T47D (cell line): ENCODE measurements at places on chromosomes 12 and 14.

DNA sequence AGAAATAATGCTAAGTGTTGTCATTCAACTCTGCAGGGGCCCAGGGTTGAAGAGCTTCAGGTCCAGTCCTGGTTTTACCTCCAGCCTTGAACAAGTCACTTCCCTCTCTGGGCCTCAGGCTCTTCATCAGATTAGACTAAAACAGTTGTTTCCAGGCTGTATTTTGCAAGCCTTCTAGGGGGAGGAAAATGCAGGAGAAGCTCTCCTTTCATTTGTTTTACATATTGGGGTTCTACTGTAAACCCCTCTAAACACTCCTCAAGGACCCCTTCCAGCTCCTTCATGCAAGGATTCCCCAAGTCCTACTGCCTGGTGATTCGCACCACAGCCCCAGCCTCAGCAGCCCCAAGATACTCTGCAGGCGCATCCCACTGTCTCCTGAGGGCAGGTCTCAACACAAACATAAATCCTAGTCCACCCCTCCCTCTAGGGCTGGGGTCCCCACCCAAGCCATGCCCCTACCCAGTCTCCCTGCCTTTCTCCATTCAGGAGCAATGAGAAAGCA is 2.7 kb downstream of the SDR9C7 start:
- no peak for DNase-seq

- no peak for DNase-seq
These were observed 47.3 kb downstream of the PDE6H start for GRCh38 chr12:15020156-15020555.

- no peak for DNase-seq
These were observed 133.1 kb upstream of the ARID2 start for GRCh38 chr12:45596366-45596765.

- DNase-seq = no peak
These were observed 622.3 kb downstream of the C12orf50 start for GRCh38 chr12:87406926-87407325.

DNA sequence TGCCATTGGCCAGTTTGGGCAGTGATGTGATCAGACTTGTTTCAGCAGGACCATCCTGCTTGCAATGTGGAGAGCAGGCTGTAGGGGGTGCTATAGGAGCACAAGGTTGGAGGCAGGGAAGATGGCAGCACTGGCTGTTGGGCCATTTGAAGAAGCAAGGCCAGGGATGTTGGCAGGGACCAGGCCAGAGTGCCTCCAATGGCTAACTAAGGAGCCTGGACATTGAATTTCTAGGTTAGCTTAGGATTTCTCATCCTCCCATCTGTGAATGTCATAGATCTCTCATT is 23.5 kb downstream of the FGF23 start:
- DNase-seq = peak; percentile 15

DNA sequence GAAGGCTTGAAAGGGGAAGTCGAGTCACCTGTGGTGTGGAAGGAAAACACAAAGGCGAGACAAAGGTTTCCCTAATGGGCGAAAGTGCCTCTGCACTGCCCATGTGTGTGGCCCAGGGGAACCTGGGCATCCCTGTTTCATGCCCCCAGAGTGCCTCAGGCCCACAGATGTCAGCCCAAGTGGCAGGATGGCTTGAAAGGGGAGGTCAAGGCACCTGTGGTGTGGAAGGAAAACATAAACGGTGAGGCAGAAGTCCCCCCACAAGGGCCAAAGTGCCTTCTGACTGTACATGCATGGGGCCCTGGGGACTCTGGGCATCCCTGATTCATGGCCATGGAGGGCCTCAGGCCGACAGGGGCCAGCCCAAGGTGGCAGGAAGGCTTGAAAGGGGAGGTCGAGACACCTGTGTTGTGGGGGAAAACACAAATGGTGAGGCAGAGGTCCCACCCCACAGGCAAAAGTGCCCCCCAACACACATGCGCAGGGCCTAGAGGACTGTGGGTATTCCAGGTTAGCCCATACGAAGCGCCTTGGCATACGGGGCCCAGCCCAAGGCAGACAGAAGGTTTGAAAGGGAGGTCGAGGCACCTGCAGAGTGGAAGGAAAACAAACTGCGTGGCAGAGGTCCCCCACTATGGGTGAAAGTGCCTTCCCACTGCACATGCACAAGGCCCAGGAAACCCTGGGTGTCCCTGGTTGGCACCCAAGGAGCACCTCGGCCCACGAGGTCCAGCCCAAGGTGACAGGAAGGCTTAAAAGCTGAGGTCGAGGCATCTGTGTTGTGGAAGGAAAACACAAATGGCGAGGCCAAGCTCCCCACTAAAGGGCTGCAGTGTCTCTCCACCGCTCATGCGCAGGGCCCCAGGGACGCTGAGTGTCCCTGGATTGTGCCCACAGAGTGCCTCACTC is 382.3 kb downstream of the ALG10 start:
- DNase-seq = no peak

- DNase-seq = no peak
These were observed 316.3 kb downstream of the GPHN start for GRCh38 chr14:66824251-66824650.

GRCh38 chr14:50087341-50088116 is 28.8 kb downstream of the VCPKMT start:
- no peak for DNase-seq

DNA sequence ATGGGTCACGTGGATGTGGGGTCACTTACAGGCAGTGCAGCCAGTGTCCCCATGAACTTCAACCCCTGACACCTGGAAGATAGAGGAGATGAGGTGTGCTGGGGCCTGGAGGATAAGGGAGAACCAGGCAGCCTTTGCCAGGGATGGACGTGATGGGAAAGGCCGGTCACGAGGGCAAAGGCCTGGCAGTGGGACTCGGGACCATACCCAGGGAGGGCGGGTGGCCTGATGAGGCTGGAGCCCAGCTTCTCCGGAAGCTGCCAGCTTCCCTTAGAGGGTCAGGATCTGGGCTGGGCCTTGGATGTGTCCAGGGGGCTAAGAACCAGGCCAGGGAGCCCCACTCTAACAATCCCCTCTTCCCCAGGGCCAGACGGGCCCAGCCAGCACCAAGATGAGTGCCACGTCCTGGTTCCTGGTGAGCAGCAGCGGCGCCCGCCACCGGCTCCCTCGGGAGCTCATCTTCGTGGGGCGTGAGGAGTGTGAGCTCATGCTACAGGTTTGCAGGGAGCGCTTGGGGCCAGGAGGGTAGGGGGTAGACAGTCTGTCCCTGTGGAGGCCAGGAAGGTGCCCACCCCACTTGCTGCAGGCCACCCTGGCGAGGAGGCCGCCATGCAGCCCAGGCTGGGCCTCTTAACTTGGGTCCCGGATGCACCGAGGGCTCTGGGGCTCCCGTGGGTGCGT is 3.1 kb downstream of the CEP170B start:
- DNase-seq = no peak

DNA sequence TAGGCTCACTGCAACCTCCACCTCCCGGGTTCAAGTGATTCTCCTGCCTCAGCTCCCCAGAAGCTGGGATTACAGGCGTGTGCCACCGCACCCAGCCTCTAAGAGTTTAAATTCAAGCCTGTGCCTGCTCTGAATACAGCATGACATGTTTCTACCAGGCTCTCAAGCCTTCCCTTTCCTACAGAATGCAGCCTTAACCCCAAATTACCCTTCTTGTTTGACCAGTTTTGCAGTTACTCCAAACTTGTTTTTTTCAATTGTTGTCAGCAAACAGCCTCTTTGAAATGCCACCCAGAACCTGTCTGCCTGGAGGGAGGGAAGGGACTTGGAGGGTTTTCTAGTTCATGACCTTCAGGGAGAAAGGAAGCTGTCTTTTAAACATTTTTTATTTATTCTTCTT is 15.4 kb downstream of the GLTP start:
- DNase-seq = peak; percentile 96

- no peak for DNase-seq
These were observed 7.3 kb upstream of the FRMD6 start for GRCh38 chr14:51644217-51644933.

- DNase-seq = no peak
These were observed 16.1 kb upstream of the RPLP0 start for GRCh38 chr12:120216742-120217605.

GRCh38 chr14:54686219-54686870 is 119.4 kb downstream of the SAMD4A start:
- no peak for DNase-seq

GRCh38 chr14:95651821-95652583 is 34.2 kb upstream of the TCL1B start:
- DNase-seq = no peak

GRCh38 chr14:58460772-58461171 is 33.3 kb downstream of the KIAA0586 start:
- DNase-seq = no peak

DNA sequence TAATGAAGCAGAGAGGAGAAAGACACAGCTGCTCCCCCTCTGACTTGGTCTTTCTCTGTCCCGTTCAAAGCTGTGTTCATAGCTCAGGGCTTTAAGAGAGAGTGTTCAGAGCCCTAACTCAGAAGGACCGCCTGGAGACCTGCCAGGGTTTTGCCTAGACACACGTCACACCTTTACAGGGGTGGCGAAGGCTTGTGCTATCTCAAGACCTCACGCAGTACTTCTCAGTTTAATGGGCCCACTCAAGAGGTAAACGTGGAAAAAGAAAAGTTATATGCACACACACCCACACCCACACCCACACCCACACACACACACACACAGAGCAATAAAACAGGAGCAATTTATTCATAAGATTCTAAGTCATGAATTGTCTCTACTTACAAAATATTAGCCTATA is 374.3 kb downstream of the C12orf75 start:
- DNase-seq = no peak

DNA sequence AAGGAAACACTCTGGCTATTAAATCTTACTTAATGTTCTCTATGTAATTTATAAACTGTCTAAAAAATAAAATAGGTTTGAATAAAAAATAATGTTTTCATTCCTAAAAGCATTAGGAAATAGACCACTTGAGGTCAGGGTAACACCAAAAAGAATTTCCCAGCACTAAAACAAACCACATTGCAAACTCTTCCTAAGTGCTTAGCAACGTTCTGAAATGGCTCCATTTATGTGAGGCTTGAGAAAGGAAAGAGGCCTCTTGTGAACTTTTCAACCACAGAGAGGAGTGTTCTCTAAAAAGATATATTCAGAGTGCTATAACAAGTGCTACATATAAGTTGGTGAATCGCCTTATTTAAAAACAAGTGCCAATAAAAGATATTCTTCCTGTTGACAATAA is 42.7 kb downstream of the ALX1 start:
- DNase-seq = no peak

DNA sequence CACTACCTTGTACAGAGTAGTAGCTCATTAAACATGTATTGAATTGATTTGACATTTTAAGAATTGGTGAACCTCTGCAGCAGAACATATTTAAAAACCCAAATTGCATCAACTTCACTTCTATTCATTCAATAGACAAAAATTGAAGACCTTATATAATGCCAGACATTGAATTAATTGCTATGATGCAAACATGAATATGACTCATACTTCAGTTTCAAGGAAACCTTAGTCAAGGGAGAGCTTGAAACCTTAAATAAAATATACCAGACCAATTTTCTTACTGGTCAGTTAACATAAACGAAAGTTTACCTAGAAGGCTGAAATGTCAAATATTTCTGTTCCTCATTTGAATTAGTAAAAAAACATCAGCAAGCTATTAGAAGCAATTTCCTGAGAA is 5.0 kb upstream of the MGAT4C start:
- no peak for DNase-seq

DNA sequence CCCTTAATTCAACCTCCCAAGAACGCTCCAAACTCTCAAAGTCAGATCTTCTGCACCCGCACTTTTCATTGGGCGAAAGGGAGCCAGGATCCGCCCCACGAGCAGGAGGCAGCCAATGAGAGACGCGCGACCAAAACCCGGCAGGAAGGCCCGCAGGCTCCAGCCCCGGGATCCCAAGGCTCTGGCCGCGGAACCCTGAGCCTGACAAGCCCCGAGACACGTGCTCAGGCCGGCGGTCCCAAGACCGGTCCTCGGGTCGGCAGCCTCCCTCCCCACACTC is 438 bp downstream of the DDX54 start:
- DNase-seq = peak; percentile 91

DNA sequence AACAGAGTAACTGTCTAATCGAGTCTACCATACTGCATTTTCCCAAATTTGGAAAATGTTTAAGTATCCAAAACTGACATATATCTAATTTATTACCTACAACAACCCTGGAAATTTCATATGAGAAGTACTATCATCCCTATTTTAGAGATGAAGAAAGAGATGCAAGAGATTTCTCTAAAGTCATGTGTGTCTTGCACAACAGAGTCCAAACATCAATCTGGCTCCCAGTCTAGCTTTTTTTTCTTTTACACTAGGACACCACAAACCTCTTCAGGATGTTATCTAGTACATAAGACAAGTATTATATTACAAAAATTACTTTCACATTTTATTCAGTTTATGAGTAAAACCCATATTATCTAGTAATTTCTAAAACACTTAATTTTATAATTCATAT is 39.1 kb downstream of the CAPS2 start:
- DNase-seq = no peak

DNA sequence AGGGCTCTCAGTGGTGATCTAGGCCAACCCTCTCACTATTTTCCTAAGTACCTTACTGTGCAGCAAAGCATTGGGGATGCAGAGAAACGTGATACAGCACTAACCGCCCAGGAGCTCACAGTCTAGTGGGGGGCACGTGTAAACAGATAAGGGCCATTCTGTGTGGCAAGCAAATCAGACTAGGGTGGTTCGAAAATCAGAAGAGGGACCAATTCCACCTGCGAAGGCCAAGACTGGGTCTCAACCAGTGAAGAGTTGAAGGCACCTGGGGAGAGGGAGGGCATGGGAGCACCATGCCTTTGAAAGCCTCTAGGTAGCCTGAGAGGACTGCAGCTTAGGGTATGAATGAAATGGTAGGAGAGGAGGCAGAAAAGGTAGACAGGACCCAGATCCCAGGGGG is 2.2 kb downstream of the PITPNM2 start:
- no peak for DNase-seq

DNA sequence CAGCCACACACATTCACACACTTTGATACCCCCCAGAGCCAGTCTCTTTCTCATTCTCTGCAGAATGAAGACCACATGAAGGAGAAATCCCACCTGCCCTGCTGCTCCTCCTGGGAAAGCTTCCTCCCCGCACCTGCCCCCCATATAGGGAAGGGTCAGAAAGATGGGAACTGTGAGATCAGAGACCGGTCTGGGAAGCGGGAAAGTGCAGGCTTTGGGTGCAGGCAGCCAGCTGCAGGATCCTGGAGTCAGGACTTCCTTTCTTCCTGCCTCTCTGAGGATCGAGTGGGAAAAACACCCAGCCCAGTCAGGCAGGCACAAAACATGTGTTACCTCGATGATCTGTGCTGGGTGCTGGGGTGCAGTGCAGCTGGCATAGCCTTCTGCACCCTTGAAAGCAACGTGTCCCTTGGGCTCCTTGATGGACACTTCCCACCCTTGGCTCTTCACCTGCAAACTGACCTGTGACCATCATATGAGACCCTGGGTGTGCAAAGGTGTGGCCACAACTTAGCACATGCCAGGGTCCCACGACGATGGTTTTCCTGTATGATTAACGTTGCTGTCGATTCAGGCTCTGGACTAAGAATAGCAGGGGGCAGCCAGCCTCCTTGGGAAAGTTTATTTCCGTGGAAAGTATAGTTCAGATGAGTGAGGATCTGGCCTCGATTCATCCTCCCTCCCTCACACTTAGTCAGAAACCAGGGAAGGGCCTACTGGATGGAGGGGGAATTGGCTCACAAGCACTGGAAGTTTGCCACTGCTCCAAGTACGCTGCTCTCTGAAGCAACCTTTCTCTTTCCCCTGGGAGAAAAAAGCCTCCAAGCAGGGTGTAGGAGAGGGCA is 105.4 kb upstream of the MED13L start:
- peak; percentile 37 for DNase-seq
